ENCODE measurements at places on chromosomes 5 and 9.

- DNase-seq, result no peak
Observed at GRCh38 chr5:10633271-10634049, 69.6 kb downstream of the ANKRD33B start.

DNA sequence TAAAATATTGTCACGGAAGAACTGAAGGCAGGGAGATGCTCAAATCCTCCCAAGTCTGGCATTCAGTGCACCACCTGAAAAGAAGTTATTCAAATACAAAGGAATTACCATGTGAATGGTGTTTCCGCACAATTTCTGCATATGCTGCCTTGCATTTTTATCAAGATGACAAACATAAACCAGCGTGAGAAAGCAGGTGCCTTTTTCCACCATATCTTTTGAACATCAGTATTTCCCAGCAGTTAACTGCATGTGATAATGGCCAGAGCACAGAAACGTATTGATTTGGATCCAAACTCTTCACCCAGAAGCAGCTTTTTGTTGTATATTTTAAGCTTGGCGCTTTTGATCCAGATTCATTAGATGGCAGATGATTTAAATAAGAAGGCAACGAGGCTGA is 808.0 kb downstream of the TLE1 start:
- no peak for DNase-seq

- no peak for DNase-seq
Observed at GRCh38 chr5:159240301-159240870, 22.7 kb upstream of the UBLCP1 start.

- no peak for DNase-seq
Observed at GRCh38 chr5:116046823-116047222, 14.6 kb downstream of the ARL14EPL start.

DNA sequence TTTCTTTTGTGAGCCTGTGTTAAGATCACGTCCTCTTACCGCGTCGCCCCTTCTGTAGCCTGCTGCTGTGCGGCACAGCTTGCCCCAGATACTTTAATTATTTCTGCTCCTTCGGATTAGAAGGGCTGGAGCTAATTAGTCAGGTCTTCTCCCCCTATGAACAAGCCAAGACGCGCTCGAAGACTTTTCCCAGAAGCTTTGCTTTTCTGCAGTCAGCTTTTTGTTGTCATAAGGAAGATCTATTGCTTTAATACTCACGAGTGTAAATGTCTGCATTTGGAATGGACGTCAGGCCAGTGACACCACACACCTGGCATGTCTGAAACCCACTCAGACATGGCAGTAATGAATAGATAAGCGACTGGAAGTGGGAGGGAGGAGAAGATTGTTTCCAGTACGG is 37.0 kb downstream of the PRUNE2 start:
- no peak for DNase-seq
